ENCODE measurements at places on chromosomes 4 and X.

DNA sequence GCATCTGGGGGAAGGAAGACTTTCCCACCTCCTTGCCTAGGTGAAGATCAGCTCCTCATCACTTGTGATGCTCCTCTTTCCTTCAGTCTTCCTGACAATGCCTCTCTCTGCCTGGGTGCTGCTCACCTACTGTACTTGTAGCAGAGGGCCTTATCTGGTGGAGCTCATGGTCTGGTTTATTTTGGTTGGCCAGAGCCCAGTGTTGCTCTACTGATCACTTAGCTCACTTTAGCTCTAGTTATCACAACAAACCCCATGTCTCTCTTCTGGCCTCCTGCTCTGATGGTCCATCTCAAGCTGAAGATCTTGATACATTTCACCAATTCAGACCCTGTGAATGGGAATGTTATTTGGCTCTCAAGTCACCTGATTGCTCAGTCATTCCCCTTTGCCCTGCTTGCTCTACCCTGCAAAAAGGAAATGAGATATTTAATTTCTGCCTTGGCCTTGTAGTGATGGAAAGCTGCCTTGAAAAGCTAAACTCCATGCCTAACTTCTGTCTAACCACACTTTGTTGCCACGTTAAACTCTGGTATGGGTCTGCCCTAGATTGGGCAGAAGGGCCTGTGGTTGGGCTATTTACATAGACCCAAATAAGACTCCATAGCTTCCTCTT is 30.3 kb upstream of the ADH1C start:
- DNase-seq, result no peak

DNA sequence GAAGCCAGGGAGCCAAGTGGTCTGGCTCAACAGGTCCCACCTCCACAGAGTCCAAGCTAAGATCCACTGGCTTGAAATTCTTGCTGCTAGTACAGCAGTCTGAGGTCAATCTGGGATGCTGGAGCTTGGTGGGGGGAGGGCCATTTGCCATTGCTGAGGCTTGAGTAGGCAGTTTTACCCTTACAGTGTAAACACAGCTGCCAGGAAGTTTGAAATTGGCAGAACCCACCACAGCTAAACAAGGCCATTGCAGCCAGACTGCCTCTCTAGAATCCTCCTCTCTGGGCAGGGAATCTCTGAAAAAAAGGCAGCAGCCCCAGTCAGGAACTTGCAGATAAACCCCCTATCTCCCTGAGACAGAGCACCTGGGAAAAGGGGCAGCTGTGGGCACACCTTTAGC is 84.9 kb downstream of the EDA2R start:
- no peak for DNase-seq

DNA sequence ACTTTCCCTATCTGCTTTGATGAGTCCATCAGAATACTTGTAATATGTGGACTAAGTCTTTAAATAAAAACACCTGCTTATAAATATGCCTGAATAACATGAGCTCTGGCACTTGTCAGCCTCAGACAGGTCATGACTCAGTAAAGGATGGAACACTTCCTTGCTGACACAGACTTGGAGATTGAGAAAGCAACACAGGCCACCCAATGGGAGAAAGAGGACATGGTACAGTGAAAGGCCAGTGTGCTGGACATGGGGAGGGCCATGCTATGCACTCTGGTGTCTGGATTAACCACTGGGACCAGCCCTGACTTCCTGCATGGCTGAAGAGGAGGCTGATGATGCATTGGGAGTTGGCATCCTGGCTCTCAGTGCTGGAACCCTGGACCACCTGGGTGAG is 149.5 kb downstream of the DHRSX start:
- DNase-seq, result no peak

DNA sequence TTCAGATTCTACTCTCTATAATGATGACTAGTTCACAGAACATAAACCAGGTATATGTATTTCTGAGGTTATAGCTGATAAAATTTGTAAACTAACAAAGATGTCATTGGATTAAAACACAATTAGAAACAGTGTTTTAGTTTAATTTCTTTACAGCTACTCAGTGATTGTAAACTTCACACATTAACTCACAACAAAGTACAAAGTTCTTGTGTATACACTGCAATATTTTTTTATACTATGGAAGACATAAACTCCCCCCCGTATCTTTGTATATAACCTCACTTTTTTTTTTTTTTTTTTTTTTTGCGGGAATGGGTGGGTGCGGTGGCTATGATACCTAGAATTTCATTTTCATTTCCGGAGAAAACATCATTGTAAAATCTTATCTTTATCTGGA is 1043.2 kb downstream of the PCDH18 start:
- no peak for DNase-seq

GRCh38 chrX:112846782-112847181 is 6.2 kb upstream of the AMOT start:
- DNase-seq, result no peak

DNA sequence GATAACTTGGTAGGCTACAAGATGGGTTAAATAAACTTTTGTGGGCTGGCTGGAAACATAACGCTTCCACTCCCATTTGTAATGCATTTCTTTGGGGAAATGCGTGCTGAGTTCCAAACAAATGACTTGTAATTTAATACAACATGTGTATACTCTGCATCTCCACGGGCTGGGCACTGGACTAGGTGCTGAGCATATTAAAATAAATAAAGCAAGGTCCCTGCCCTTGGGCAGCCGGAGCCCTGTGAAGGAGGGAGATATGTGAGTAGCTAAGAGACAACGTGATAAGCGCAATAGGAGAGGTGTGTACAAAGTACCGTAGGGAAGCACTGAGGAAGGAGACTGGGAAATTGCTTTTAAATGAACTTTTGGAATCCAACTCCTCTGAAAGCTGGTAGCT is 147.2 kb upstream of the RBPJ start:
- DNase-seq, result no peak

GRCh38 chr4:8723222-8723980 is 130.8 kb downstream of the CPZ start:
- DNase-seq, result no peak

GRCh38 chrX:85359051-85359450 is 20.4 kb downstream of the POF1B start:
- no peak for DNase-seq
